ENCODE measurements at places on chromosomes 12 and 14.
A peak's percentile ranks its signal among the peaks of the same experiment; 100 is the strongest.

GRCh38 chr12:47868041-47868440, 36.8 kb downstream of the VDR start:
- no peak for DNase-seq

- no peak for DNase-seq
Observed at GRCh38 chr14:104735830-104736642, 12.0 kb downstream of the ADSS1 start.

GRCh38 chr14:30935445-30935844, 61.1 kb downstream of the COCH start:
- DNase-seq = peak; percentile 18

- no peak for DNase-seq
Observed at GRCh38 chr12:10052193-10052913, 21.9 kb downstream of the CLEC9A start.

- no peak for DNase-seq
Observed at GRCh38 chr12:92058664-92059063, 87.0 kb downstream of the BTG1 start.

DNA sequence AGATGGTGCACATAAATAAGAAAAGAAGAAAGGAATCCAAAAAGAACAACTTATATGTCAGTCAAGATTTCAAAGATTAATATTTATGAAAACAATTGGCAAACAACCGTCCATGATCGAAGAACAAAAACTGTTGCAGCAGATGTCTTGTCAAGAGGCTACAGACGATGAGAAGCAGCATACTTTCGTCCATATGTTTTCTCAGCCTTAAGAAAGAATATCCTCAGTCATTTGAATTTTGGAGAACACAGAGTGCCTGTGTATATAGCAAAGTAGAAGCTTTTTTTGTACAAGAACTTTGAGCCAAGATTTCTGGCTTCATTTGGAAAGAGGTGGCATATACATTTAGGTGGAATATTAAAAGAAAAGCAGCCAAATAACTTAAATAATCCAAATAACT, 297.2 kb downstream of the ITPR2 start:
- DNase-seq = no peak

GRCh38 chr12:14769969-14770495, 33.2 kb downstream of the WBP11 start:
- peak; percentile 71 for DNase-seq

- no peak for DNase-seq
Observed at GRCh38 chr12:23556661-23557060, 392.8 kb downstream of the SOX5 start.

GRCh38 chr12:66065641-66066136, 64.9 kb downstream of the LLPH start:
- peak; percentile 78 for DNase-seq

DNA sequence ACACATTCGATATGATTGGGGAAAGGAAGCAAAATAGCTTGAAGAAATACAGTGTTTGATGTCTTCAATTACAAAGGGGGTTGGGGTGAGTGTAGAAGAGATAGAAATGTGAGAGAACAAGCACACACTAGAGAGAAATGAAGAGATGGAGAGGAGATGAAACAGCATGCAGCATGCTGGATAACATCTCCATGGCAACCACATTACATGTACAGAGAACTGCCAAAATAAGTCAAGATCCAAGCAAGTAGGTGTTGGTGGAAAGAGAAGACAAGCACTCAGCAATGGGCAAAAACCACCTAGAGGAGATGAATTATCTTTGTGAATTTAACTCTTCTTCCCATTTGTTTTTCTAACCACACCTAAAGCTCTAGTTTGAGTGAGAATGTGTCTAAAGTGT, 289.8 kb downstream of the GRIN2B start:
- no peak for DNase-seq

- peak; percentile 86 for DNase-seq
Observed at GRCh38 chr14:61226015-61226654, 55.0 kb downstream of the TMEM30B start.

DNA sequence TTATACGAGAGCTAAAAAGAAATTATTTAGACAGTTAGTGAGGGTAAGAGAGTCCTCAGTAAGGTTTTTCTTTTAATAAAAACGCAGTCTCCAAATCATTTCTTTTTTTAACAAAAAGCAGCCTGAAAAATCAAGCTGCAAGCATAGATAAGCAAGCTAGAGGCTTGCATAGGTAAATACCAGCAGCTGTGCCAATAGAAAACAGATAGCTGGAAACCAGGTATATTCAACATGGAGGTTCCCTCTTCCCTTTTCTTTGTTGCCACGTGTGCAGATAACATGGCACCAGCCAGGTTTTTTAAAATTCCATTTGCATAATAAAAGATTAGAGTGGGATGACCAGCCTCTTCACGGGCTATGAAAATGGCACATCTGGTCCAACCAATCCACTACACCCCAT, 6.1 kb upstream of the PRKAB1 start:
- DNase-seq = no peak

- DNase-seq = no peak
Observed at GRCh38 chr12:128698301-128698972, 125.3 kb downstream of the SLC15A4 start.

DNA sequence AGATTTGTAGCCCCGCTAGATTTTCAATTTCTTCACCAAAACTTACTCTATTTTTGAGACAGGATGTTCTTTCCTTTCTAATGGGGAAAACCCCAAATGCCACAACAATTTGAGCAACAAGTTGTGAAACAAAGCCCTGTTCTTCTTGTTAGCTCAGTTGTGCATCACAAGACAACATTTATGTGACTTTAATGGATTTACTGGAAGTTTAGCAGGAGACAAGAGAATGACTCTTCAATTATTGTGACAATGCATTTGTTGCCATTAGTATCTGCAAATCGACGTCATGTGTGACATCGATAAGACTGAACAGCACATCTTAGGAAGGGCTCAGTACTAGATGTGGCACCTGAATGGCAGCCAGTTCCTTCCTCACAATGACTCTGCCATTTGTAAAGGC, 1028.9 kb upstream of the TMEM132C start:
- no peak for DNase-seq

DNA sequence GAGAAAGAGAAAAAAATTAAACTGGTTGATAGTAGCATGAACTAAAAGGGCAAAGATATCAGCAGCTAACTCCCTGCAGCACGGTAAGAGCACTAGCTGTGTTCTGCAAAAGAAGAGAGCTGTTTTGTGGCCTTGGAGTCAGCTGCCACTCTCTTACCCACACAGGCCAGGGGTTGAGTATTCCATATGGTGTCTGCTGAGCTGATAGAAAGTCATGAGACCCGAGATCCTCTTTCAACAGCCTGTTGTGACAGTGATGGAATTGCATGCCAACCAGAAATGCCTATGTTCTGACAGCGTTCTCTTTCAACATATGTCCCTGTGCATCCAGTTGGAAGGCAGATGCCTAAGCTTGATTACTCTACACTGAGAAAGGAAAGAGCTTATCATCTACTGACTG, 39.9 kb downstream of the TMTC1 start:
- peak; percentile 77 for DNase-seq

DNA sequence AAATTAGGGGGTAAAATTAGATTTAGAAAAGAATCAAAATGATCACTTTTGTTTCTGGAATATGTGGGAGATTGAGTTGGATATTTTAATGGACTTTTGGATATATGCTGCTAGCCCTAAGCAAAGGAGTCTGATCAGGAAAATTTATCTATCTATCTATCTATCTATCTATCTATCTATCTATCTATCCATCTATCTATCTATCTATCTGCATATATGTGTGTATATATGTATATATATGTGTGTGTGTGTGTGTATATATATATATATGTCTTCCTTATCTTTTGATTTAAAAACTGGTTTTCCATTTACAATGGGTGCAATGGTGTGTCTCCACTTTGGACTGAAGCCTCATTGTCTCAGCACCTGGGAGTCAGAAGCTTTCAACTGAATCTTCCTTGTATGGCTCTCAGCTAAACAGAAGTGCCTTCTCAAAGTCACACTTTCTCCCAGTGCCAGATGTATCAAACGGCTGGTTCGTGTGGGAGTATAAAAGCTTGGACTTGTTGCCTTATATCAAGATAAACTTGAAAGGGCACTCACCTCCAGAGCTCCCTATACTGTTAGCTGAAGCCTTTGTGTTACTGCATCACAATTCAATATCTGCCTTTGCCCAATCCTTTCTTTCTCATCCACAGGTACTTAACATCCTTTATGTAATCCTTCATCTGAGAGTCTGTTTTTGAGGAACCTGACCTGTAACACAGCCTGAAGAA, 31.6 kb upstream of the CD69 start:
- no peak for DNase-seq

DNA sequence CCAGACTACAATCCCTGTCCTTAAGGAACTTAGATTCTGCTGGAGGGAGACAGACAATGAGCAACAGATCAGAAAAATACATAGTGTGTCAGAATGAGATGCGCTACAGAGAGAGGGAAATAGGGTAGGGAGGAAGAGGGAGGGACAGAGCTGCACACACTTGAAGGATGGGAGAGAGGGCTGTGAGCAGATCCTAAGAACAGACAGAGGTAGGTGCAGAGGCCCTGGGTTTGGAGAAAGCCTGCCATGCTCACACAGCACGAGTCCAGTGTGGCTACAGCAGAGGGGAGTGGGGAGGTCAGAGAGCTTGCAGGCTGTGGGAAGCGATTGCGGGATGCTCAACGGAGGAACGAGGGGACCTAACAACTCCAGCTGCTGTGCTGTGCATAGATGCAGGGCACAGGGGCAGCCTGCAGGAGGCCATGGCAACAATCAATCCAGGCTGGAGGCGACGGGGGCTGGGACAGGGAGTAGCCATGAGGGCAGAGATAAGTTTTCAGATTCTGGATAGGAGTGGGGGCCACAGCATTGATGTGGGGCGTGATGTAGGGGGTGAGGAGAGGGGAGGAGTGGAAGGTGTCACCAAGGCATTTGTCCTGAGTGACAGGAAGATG, 20.7 kb downstream of the FAIM2 start:
- no peak for DNase-seq

GRCh38 chr12:89632778-89633177, 75.9 kb downstream of the ATP2B1 start:
- DNase-seq = no peak

GRCh38 chr12:46410495-46410894, 37.9 kb upstream of the SLC38A2 start:
- no peak for DNase-seq

DNA sequence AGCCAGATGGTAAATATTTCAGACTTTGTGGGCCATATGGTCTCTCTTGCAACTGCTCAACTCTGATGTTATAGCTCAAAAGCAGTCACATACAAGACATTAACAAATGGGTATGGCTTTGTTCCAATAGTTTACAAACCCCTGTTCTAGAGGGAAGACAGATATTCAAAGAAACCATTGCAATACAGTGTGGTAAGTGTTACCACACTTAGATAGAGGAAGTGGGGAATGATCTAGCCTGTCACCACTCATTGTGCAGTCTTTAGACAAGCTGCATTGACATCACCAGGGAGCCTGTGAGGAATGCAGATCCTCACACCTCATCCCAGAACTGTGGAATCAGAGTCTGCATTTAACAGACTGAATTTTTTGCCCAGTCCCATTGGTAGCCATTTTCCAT, 80.0 kb upstream of the RGS6 start:
- peak; percentile 59 for DNase-seq

DNA sequence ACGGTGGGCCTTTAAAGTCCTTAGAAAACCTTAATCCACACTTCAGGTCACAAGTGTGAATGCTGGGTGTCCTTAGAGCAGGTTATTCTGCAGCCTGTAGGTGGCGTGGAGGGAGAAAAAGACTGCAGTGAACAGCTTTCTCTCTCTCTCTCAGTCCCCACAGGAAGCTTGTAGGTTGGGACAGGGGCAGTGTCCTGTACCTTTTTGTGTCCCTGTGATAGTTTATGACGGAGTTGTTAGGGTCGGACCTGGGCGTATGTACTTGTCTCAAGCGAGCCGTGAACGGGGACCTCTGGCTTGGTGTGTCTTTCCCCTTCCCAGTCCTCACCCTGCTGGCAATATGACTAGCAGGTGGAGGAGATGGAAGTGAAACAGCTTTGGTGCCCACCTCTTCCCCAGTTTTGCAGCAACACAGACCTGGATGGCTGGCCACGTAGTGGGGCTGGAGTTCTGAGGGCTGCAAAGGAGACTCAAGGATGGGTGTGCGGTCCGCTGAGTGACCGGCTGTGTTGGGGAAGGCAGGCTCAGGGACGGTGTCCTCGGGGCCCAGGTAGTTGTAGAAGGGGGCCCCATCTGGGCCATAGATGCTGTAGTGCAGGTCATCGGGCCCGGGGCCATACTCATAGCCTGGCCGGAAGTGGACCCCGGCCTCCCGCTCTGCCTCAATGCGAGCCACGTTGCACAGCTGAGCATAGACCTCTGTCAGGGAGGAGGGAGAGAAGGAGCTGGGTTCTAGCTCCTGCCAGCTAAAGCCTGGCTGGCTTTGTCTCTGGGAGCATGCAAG, 8.9 kb downstream of the ISCA2 start:
- peak; percentile 49 for DNase-seq

DNA sequence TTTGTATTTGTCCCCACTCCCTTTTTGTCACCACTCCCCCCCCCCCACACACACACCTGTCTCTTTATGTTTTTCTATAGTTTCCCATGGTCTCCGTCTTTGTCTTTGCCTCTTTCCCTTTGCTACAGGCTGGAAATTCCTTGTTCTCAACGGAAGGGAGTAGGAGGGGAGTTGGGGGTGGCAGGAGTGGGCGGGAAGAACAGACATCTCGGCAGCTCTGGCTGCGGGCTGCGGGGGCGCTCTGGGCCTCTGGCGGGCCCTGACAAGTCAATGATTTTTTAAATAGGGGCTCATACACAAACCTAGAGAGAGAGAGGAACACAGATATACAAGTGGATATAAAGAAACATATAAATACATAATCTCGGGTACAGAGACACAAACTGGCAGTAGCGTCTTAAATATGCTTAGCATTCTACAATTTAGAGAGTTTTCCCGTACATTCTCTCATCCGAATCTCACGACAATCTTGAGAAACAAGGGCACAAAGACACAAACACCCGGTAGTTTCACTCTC, 2.4 kb upstream of the NAB2 start:
- DNase-seq = peak; percentile 88

GRCh38 chr12:122102331-122102730, 23.8 kb downstream of the MLXIP start:
- DNase-seq = no peak

- DNase-seq = no peak
Observed at GRCh38 chr12:108201808-108202207, 72.7 kb downstream of the WSCD2 start.

DNA sequence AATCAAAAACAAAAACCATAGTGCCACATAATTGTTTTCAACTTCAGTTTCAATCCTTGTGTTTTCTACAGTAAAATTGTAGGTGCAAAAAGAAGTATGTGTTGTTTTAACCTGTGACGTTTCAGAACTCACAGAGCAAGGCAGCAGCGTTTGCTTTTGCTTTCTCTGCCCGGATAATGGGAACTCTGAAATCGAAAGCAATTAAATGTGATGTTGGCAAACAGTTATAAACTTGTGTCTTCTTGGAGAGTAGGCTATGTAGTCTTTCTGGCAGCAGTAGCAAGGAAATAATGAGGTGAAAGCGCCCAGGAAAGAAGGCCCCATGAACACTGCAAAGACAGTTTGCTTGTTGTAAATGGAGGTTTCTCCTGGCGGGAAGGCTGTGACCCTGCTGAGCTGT, 39.1 kb downstream of the FNTB start:
- no peak for DNase-seq

DNA sequence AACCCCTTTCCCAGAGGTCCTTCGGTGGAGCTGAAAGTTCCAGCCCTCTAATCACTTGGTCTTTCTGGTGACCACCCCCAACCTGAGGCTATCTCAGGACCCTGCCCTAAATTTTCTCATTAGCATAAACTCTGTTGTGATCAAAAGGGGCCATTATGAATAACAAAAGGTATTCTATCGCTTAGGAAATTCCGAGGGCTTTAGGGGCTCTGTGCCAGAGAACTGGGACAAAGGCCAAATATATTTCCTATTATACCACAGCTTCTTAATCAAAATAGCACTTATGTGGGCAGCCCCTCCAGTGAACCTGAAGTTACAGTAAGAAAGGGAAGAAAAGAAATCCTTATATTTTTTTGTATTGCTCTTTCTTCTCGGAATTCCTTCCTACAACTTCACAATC, 125.3 kb upstream of the NPAS3 start:
- no peak for DNase-seq

Data from fibroblast of skin of right biceps (primary cell).